Brain (organoid and tissue), 16 donors: ENCODE measurements at places on chromosomes 7 and 10.
A peak's percentile ranks its signal among the peaks of the same experiment; 100 is the strongest.

GRCh38 chr10:102519246-102519825 lies 15.6 kb downstream of the SUFU start:
- DNase-seq = no peak

DNA sequence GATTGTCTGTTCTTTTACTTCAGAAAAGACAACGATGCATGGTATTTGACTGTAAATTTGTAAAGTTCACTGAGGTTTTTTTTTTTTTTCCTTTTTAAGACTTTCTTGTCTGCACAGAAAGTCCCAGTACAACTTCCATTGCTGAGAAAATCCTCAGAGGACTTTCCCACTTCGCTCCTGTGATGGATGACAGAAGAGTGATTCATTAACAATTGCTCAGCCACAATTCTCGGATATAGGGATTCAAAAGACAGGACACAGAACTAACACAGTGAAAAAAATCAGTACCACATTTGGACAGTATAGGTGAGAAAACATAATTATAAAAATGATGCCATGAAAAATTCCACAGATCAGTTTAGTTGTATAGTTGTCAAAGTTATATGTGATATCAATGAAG lies 48.0 kb downstream of the SEC23IP start:
- no peak for DNase-seq

DNA sequence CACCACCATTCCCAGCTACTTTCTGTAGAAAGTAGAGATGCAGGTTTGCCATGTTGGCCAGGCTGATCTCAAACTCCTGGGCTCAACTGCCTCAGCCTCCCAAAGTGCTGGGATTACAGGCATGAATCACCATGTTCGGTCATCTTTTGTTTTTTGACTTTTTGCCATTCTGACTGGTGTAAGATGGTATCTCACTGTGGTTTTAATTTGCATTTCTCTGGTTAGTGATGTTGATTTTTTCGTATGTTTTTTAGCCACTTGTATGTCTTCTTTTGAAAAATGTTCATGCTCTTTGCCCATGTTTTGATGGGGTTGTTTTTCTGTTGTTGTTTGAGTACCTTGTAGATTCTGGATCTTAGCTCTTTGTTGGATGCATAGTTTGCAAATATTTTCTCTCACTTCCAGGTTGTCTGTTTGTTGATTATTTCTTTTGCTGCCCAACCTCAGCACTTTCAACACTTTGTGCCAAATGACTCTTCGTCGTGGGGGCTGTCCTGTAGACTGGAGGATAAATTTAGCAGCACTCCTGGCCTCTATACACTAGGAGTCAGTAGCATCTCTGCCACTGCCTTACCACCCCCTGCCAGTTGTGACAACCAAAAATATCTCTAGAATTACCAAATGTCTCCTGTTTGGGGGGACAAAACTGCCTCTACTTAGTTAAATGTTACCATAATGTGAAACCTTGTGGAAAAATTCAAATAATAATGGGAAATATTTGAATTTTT lies 6.5 kb upstream of the CPED1 start:
- no peak for DNase-seq

GRCh38 chr10:127154831-127155620 lies 41.4 kb downstream of the INSYN2A start:
- no peak for DNase-seq

DNA sequence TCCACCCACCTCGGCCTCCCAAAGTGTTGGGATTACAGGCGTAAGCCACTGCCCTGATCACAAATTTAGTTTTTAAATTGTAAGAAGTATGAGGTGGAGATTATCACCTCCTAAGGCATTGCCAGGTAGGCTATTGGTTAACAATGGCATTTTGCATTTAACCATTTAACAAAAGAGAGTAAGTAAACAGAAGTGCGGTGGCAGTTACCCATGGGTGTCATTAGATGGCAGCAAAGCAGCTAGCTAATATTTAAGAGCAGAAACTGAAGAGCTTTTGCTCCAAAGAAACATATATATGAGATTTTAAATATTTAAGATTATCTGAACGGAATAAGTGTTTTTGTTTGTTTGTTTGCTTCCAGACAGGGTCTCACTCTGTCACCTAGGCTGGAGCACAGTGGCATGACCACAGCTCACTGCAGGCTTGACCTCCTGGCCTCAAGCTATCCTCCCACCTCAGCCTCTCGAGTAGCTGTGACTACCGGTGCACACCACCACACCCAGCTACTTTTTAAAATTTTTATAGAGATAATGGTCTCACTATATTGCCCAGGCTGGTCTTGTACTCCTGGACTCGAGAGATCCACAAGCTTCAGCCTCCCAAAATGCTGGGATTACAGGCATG lies 325.5 kb upstream of the C7orf33 start:
- peak; percentile 86 for DNase-seq

- peak; percentile 56 for DNase-seq
Measured at GRCh38 chr10:71964743-71965515, 734 bp downstream of the CHST3 start.

- DNase-seq = no peak
Measured at GRCh38 chr7:20577441-20578071, 37.9 kb upstream of the ABCB5 start.

DNA sequence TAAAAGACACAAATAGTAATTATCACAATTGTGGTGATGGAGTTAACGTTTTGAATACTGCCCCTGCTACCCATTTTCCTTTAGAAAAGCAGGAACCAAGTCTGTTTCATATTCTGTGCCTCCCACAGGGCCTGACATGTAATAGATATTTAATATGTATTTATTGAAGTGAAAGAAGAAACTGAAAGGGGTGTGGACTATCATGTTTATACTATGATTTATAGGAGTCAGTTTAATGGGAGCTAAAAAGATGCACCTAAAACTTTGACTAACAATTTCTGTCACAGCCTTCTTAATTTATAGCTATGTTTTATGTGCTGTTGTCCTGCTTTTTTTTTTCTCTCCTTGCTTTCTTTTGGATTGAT lies 24.1 kb upstream of the BHLHA15 start:
- DNase-seq = no peak

DNA sequence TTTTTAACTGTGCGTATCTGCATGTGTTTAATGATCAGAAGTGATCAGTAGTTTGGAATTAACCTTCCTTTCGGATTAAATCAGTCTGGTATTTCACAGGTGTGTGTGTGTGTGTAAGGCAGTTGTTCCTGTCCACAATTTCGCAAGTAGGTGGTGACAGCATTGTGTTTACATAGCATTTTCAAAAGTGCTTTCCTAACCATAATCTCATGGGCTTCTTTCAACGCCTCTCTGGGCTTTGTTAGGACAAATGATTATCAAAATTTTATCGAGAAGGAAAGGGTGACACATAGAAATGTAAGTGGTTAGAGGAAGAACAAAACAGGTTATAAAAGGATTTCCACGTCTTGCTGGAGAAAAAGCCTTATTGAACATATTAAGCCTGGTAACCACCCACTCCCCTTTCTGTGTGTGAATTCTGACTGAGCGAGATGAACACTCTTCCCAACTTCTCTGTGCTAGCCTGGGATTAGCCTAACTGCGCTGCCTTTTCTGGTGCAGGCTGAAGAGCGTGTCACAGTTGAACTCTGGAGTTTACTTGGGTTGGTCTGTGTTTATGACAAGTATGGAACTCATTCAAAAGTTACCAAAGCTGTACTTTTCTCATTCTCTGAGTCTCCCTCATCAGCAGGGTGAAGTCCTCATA lies 292.3 kb upstream of the PITRM1 start:
- DNase-seq = no peak

DNA sequence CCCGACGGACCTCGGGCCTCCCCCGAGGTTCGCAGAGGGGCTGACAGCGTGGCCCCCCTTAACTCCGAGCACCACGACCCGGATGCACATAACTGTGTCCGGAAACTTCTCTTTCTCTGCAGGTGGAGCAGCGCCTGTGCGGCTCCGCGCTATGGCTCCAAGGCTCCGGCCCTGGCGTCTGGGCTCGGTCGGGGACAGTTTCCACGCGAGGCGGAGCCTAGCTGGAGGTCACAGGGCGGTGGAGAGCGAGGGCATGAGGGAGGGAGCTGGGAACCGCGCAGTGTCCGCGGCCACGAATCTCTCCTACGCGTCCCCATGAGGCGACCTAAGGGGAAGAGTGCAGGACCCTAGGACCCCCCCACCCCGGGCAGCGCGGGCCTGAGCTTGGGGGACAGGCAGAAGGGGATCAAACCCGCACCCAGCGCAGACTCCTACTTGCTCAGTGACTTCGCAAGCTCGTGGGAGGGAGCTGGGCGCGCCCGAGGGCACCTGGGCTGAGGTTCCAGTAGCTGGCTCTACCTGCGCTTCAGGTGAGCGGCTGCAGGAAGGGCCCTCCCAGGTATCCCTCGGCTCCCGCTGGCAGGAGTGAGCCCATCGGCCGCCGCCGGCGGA lies 8.6 kb upstream of the MNX1 start:
- DNase-seq = no peak

DNA sequence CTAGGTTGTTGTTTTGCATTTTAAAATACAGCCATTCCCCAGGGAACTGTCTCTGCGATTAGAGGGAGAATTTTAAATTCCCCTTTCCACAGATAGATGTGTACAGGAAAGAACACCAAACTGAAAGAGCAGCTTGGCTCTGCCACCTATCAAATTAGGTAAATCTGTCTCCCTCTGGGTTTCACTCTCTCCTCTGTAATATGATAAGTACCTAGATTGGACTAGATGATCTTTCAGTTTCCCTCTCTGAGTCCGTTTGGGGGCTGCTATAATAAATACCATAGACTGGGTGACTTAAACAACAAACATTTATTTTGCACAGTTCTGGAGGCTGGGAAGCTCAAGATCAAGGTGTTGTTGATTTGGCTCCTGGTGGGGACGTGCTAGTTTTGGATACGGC lies 186.0 kb downstream of the KIF20B start:
- DNase-seq = no peak

DNA sequence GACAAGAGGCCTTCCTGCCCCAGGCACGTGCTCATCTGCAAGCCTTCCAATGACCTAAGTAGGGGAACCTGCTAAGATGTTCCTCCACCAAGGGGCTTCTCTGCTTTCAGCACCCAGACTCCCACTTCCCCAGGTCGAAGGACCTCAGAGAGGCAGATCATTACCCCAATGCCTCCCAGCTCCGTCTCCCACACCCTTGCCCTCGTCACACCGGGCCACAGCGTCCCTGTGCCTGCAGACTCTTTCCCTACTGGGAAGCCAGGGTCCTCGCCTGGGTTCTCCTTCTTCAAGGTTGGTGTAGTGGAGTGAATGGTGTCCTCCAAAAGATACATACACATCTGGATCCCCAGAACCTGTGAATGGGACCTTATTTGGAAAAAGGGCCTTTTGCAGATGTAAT lies 151.9 kb downstream of the UBE2H start:
- no peak for DNase-seq

GRCh38 chr7:44046321-44047061 lies 2.0 kb downstream of the DBNL start:
- no peak for DNase-seq

DNA sequence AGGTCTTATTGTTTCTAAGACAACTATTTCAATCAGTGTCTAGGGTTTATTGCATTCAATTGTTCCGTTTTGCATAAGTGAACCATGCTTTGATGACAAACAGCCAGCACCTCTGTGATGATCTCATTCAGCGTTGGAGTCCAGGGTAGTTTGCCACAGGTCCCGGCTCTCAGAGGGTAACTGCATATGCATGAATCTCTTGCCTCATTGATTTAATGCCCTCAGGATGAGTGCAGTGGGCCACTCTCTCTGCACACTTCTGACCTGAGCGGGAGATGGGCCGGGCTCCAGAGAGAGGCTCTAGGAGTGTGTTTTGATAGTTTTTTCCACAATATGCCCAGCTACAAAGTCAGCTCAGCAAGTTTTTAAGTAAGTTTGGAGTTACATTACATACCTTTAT lies 83.9 kb downstream of the HECW1 start:
- no peak for DNase-seq

DNA sequence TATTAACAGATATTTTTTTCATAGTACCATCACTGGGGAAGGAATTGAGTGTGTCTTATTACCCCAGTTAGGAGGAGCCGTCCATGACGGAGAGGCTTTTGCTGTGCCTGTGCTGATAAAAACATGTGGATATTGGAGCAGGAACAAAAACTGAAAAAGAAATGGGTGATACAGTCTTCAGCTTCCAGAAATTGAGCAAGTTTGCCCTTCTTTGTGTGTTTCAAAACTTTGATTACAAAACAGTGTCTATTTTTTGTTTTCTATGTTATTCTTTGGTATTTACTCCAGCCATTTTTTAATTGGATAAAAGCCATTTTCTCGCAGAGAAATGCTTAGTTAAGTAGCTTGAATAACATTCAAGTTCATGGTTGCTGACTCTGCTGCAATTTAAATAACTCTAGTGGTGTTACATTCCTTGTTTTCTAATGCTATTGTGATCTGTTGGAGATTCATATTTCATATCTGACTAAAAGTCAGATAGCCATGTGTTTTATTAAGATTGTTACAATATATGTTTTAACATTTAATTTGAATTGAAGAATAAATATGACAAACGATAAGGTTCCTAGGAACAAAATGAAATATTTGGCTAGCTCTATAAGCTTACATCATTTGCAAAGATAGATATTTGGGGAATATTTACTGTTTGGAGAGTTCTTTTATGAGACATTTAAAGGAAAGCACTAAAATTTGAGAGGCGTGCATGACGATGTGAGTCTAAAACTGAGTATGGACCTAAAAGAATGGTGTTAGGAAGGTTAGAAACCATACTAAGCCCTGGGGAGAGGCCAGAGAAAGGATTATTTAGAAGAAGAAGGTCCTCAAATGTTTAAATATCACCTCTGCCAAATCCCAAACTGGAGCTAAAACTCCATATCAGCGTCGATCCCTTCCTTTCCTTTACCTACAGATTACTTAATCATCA lies 747.3 kb upstream of the CELF2 start:
- no peak for DNase-seq

- DNase-seq = no peak
Measured at GRCh38 chr7:52794621-52795020, 240.8 kb upstream of the POM121L12 start.

- DNase-seq = no peak
Measured at GRCh38 chr7:128124786-128125185, 93.5 kb upstream of the LRRC4 start.

GRCh38 chr7:135386181-135386580 lies 123.7 kb downstream of the CNOT4 start:
- DNase-seq = no peak

DNA sequence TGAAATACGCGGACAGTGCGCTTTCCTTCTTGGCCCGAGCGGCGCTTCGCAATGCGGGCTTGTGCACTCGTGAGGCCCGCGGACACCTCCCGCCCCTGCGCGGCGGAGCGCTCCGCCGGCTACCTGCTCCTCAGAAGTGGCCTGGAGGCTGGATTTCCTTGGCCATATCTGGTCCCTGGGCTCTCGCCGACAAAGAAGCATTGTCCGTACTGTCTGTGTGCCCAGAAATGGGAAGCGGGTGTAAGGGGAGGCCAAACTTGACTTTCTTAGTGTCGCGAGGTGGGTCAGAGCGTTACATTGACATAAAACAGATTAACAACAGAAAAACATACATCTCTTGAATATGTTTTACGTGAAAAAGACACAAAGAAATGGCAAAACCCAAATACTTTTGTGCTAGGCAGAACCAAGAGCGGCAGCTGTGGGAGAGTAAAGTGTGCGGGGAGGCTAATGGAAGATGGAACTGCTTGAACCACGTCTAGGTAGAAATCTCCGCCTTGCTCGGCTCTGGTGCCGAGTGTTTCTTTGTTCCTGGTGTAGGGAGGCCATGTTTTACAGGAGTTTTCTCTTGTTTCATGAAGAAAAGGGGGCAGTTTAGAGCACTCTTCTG lies 1.4 kb downstream of the LANCL2 start:
- peak; percentile 64 for DNase-seq
